HS-27A (cell line): ENCODE measurements at places on chromosomes 7 and 10.

GRCh38 chr10:25766687-25767221 is 167.3 kb upstream of the MYO3A start:
- no peak for DNase-seq

DNA sequence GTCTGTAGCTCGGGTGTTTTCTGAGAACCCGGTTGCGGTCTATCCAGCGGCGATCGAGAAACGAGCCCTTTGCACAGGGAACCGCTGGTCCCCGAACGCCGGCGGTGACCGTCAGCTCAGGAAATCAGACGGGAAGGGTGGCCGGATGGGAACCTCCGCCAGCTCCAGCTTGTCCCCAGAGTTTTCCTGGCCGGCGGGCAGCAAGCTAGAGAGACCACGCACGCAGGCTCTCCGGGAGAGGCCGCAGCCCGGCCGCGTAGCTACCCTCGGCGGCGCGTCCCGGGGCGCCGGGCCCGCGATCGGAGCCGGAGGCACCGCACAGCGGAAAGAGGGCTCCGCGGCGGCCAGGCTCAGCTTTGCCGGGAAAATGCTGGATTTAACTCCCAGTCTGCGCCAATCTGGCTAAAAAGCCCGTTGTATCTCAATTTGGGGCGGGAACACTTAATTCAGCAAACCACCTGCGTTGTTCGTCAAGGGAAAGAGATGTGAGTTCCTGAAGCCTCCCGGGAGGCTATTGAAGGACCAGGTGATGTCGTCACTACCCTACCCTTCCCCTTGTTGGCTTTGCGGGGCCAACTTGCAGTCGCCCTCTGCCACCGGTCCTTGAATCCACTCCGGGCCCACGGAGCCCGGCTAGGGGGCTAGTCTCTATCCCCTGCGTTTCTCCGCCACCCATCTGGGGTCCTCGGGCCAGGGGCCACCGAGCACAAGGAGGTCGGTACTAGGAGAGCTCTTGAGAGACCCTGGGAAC is 859 bp upstream of the CH25H start:
- DNase-seq, result no peak

GRCh38 chr7:125126376-125126775 is 196.8 kb upstream of the POT1 start:
- DNase-seq, result no peak

- DNase-seq, result no peak
Observed at GRCh38 chr10:104437226-104437625, 83.6 kb downstream of the CFAP58 start.
